ENCODE measurements at places on chromosomes 5 and 9.

DNA sequence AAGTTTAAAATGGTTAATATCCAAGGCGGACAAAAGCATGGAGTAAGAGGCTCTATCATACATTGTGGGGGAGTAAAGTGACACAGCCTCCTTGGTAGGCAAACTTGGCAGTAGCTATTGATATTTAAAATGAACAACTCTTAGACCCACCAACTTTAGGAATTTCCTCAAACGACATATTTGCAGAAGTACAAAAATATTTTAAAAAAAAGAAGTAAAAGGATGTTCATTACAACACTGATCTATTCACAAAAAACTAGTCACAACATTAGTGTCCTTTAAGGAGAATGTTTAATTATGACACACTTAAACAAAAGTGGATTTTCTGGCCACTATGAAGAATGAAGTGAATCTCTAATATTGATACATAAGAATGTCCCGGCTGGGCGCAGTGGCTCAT, 1.7 kb downstream of the ALG2 start:
- DNase-seq = no peak

DNA sequence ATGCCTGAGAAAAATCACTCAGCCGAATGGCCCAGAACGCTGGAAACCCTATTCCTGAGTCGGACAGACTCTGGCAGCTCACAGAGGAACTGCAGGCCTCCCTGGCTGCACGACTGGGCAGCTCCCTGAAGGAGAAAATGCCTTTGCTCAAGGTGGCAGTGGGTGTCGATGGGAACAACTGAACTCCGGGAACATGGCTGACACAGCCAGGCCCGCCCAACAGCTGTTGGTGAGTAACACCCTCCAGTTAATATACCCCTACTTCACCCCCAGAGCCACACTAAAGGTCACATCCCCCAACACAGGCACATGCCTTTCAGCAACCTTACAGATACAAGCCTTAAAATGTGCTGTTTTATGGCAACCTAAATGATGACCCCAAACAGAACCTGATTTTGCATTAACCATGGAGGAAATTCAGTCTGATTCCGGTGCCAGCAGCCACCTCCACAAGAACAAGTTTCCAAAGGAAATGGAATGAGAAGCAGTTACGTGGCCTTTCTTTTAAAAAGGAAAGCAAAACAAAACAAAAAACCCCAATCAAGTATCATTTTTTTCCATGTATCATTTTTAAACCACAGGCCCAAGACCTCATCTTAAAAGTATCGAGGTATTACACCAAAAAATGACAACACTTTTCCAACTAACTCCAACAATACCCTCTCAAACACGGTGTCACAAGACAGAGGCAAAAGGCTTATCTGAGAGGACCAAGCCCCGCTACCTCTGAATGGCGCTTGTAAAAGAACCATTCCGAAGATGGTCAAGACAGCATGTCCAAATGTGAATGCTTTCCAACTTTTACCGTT, 3.1 kb downstream of the KLF9 start:
- peak; percentile 64 for DNase-seq

- DNase-seq = no peak
Measured at GRCh38 chr9:118283488-118283887, 579.3 kb downstream of the TLR4 start.

DNA sequence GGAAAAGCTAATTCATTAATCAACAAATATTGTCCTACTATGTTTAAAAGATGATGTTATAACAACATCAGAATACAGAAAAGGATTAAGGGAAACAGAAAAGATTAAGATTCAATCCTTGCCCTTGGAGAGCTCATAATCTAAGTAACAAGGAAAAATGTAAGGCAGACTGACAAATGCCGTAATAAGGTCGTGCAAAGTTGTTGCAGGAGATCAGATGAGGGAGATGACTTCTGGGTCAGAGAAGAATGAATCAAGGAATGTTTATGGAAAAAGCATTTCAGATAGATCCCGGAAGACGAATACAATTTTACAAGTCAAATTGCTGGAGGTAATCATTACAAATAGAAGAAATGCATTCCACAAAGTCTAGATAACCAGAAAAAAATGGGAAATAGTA, 6.4 kb downstream of the ADAMTS6 start:
- DNase-seq = no peak

GRCh38 chr5:32522429-32523143, 62.8 kb upstream of the SUB1 start:
- no peak for DNase-seq

DNA sequence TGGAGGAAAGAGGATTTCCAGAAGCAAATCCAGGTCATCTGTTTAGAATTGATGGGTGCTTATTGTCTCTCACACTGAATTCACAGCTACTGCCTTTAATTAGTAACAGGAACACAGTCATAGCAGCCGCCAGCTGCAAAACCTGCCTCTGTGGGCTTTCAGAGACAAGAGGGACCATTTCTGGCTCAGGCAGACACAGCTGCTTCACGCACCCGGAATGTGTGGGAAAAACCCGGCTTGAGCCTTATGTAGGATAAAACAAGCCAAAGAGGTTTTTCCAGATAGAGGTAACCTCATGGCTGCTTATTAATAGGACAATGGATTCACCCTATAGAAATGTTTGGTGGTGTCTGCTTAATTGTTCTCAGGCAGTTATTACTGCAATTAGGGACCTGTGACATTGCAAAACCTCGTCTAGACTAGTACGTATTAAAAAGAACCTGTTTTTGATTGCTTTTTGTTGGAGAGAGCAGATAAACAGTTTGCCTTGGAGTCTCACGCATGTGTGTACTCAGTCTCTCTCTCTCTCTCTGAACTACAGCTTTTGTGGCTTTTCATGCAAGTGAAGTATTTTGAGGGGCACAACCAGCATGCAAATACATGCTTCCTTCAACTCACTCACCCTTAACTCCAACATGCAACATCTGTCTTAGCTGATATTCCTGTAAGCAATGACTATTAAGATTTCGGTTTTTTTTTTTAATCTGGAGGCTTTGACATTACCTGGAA, 302.7 kb downstream of the PLK2 start:
- no peak for DNase-seq

DNA sequence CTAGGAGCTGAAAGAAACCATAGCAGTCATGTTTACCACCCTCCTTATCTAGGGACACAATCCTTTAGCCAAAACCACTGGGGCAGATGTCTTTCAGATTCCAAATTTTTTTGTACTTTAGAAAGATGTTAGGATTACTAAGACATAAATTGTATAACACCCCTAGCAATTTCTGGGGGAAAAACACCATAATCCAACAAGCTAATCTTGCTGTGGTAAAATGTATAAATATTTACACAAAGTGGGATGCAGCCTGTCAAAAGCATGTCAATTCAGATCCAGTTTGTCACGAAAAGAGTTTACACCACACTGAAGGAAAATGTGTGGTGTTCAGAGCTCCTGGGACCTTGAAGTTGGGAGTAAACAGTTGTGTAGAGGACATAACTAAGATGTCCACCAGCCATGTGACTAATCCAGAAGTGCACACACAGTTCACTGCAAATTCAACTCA, 274.3 kb downstream of the ADAMTSL1 start:
- no peak for DNase-seq

DNA sequence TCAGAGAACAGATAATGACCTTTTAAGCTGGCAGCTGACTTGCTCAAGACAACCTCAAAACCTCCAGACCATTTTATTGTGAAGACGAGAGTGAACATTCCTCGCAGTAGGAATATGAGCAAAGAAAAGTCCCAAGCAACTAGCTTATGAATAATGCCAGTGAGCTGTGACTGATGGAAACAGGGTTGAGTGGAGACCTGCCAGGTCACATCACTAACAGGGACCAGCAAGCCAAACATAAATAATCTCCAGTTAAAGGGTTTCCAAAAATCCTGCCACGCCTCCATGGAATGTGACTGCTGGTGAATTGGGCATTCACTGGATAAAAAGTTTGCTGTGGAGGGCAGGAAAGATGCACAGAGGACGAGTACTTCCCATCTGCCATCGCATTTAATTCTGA, 185.4 kb downstream of the CRB2 start:
- DNase-seq = no peak

GRCh38 chr5:124061068-124061430, 549.1 kb downstream of the CSNK1G3 start:
- DNase-seq = no peak

DNA sequence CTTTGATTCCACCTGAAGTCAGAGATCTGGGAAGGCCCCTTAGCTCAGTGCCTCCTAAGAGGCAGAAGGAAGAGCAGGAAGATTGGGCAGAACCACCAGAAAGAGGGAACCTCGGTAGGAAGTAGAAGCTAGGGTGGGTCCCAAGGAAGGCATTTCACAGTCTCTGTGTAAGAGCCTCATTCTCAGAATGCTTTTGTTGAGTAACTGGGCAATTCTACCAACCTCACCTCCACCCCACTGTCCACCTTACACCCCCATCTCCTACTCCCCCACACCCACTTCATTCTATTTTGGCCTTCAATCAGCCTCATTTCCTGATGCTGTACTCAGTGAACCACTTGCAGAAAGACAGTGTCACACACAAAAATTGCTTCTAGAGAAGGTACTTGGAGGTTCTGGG, 3.5 kb downstream of the HBEGF start:
- no peak for DNase-seq

DNA sequence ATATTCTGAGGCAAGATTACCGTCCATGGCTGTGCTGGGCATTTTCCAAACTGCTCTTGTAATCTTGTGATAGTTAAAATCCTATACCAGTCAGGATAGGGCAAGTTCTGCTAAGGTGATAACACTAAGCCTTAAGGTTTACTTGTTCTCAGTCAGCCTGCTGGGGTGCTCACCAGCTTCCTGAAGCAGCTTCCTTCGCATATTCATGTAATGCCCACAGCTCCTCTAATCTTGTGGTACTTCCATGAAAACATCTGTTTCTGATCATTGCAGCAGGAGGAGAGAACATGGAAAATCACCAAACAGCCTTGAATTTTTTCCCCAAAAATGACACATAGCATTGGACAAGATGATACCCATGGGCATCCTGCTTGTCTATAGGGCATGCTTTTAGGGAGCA, 473.2 kb downstream of the MED10 start:
- no peak for DNase-seq

GRCh38 chr9:131773911-131774379, 34.1 kb upstream of the RAPGEF1 start:
- DNase-seq = no peak

DNA sequence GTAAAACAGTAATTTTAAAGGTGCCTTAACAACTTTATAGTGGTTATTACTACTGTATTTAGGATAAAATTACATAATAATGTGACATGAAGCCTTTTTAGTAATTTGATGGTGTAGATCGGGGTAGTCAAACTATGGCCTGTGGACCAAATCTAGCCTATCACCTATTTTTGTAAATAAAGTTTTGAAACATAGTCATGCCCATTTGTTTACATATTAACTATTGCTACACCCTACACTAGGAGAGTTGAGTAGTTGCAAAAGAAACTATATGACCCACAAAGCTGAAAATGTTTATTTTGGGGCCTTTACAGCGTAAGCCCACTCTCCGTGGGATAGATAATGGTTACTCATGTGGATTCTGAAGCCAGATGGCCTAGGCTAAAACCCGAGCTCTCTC, 6.2 kb downstream of the CEP78 start:
- no peak for DNase-seq

DNA sequence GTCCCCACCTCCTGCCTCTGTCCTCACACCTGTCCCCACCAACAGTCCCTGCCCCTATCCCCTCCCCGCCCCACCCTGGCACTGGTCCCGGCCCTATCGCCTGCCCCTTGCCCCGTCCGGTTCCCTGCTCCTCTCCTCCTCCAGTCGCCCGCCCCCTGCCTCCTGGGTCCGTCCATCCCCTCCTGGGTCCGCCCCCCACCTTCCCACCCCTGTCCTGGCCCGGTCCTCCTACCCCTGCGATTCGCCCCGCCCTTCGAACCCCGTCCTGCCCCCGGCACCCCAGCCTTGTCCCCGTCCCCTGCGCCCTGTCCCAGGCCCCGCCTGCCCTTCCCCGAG, 372 bp downstream of the EDF1 start:
- no peak for DNase-seq

- no peak for DNase-seq
Measured at GRCh38 chr5:80871541-80871961, 88.6 kb upstream of the RASGRF2 start.

DNA sequence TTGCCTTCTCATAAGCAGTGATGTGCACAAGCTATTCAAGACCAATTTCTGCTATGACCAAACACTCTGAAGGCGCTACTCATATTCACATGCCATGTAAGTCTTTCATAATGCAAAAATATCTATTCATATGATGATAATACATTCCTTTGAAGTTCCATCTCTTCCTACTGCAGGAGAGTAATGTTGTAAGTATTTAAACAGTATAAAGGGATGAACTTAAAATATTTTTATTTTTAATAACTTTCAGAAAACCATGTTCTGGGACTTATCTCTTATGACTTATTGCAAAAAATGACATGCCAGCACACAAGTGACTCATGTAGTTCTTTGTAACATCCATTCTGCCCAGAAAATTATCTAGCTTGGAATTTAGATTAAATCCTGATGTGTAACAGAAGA, 376.4 kb downstream of the KCTD16 start:
- DNase-seq = no peak

DNA sequence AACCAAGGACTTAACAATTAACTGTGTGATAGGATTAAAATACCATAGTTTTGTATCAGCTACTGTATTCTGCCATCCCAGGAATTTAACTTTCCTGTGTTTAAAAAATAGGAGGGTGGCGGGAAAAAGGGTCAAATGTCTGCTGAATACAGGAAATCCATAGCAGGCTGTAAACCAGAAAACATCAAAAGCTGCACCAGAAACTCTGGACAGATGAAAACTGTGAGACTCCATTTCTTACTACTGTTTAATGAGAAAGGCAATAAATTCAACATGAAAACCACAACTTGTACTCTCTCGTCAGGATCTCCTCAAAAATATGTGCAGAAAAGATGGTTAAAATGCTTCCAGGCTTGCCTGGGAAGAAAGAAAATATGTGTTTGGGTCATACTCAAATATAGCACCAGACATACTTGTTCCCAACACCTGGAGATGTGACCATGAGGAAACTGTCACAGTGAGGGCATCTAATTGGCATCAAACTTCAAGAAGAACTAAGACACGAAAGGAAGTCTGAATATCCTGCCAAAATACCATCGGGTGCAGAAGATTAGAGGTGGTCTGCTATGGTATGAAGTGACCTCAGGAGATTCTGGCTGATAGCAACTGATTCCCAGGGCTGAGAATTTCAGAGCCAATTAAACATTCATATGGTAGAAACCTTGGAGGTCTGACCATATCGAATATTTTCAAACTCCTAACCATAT, 164.7 kb upstream of the TARS1 start:
- no peak for DNase-seq

GRCh38 chr9:100072805-100073204, 26.0 kb downstream of the ERP44 start:
- no peak for DNase-seq

DNA sequence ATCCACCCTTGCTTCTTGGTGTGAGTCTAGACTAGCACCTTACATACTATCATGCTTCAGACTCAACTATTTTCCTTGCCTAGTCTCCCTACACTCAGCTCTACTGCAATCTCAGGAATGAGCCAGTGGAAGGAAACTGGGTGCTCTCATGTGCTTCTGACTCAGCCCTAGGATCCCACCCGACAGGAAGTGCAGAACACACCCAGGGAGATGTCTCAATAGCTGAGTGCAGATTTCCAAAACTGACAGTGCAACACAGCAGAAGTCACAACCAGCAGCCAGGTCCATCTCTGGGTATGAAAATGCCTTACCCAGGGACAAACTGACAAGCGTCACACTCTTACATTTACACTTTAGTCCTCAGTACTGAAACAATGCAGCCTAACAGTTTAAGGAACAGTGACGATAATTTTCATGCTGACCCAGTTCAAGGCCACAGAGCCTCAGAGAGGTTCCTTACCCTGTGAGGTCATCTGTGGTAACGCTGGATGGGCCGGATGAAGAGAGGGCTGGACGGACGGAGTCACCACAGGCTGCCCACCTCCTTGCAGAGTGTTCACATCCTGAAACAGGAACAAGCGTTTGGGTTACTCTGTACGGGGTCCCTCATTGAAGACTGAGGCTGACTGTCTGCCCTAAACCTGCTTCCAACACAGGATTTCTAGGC, 33.0 kb downstream of the FKBP15 start:
- DNase-seq = peak; percentile 26
